ENCODE measurements at places on chromosomes 1 and 21. TPM values are rescaled to one million over a fixed set of nuclear protein-coding genes. Genes with fewer than 3 reads are reported as not detected.

DNA sequence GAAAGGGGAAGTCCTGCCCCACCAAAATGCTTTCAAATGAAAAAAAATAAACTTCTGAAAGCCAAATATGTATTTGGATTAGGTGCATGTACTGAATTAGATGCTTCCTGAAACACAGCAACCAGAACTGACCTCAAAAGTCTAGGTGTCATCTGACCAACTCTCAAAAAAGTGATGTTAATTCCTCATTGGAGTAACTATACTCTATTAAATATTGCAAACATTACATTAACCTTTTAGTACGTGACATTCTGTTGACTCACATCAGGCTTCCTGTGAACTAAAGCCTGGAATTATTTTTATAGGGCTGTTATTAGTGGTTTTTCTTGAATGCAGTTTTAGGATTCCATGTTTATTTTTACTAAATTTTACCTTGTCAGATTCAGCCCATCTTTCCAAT, 73.5 kb downstream of the ASTN1 start:
- DNase-seq = no peak

GRCh38 chr1:81310250-81310649, 490.5 kb upstream of the ADGRL2 start:
- DNase-seq = no peak

- no peak for DNase-seq
Observed at GRCh38 chr1:246278371-246278770, 228.7 kb downstream of the SMYD3 start.

Gene AADACL4
- not detected for total RNA-seq

GRCh38 chr1:51877434-51878307, 856 bp downstream of the NRDC start:
- peak; percentile 33 for DNase-seq

GRCh38 chr1:168410464-168410863, 129.8 kb downstream of the TBX19 start:
- no peak for DNase-seq

GRCh38 chr1:159941141-159941540, 4.3 kb downstream of the IGSF9 start:
- DNase-seq = no peak

DNA sequence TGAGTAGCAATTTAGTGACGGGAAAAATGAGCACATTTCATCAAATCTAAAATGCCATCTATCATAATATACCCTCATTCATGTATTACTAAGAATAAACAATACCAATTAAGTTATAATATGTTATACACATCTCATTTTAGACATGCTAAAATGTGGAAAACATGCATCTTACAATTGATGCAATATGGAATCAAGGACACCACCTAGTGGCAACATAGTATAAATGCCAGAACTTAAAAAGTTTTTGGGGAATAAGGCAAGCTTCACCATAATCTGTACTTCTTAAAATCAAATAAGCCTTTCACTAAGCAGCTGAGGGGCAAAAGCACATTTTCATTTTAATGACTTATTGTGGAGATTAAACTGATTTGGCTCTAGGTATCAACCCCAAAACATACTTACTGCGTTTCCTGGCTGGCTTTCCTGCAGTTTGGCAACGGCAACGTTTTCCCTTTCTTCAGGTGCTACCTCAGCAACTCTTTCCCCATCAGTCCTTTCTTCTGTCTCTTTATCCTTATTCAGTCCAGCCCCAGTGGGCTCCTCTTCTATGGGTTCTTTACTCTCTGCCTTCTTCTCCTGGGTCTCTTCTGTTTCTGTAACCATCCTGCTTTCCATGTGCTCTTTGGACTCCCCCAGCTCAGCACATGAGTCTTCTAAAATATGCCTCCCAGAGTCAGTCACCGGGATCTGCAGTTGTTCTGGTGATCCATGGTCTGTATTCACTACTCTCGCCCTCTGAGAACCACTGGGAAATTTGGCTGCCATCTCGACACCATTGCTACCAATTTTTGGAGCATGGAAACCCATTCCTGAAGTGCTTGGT, 11.4 kb downstream of the SDE2 start:
- no peak for DNase-seq

DNA sequence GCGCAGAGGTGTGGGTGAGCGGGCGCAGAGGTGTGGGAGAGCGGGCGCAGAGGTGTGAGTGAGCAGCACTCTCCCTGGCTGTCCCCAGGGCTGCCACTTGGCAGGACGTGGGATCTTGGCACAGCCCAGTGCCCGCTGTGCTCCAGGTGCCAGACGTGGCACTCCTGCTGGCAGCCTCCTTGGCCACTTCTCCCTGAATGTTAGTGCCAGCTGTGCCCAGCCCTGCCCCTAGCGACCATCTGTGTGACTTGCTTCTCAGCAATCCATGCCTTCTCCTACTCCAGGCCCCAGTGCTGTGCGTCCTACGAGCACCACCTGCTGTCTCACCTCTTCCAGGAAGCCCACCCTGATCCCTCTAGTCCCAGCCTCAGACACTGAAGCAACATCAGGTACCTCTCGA, 30.5 kb downstream of the KRTAP10-1 start:
- DNase-seq = peak; percentile 83

- no peak for DNase-seq
Observed at GRCh38 chr1:33429332-33429731, 1.6 kb downstream of the PHC2 start.

DNA sequence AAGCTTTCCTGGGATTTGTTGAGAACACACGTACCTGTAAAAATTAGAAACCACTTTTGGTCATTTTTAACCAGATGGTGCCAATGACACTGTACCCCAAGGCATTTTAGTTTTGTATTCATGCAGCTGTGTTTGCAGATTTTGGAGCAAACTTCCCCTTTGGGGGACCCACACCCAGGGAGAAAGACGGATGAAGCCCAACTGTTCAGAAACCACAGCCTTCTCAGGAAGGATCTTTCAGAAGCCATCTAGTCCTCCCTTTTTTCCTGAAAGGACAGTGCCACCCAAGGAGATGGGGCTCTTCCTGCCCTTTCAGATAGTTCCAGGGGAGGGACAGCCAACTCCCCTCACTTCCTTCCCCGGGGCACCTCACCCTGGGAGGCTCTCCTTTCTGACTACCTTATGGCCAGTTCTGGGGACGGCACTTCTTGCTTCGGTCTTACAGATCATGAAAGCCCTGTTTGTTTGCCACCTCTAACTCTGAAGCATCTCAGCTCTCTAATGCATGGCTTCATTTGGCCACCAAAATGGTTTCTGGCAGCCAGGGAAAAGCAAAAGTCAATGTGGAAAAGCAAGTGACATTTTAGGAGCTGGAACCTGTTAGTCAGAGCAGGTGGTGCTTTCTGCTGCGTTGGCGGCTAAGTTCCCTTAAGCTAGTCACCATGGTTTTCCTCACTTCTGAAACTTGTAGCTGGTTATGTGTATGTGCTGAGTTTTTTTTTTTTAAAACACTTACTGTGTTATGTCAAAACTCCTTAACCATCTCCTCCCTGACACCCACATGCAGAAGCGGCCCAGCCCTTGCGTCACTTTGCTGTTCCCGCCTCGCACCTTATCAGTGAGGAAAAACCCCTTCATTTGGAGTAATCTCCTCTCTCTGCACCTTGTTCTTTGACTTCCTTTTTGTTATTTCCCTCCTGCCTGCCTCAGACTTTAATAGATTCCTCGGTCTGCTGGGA, 10.1 kb downstream of the TMCC2 start:
- DNase-seq = no peak

Gene KIF17
- 9.5 TPM for total RNA-seq

Gene JAM2
- 7.8 TPM for total RNA-seq

- DNase-seq = peak; percentile 30
Observed at GRCh38 chr1:221440658-221441057, 301.2 kb downstream of the DUSP10 start.

Gene RGL1
- total RNA-seq = 26.6 TPM

DNA sequence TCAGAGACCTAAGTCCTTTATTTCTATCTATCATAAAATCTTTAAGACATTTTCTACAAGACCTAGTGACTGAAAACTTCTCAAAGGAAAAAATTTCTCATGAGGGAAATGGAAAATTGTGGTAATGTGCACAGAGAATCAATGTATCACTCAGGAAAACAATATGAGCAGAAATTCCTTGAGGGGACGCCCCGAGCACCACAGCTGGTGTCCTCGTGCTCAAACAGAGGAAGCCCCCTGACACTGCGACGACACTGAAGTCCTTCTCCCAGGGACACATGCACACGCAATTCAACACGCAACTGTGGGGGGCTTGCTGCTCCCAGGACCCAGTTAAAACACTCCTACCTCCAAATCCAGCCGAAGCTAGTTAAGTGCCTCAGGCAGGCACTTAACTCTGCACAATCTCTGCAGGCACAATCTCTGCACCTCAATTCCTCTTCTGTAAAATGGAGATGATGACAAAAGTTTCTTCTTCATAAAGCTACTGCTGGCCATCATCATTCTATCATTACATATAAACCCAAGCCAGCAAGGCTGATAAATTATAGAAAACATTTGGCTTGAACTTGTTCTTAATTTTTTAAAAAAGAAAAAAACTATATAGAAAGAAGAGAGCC, 16.0 kb downstream of the ZBTB17 start:
- DNase-seq = no peak

GRCh38 chr1:220732137-220732536, 16.0 kb upstream of the MTARC2 start:
- no peak for DNase-seq

DNA sequence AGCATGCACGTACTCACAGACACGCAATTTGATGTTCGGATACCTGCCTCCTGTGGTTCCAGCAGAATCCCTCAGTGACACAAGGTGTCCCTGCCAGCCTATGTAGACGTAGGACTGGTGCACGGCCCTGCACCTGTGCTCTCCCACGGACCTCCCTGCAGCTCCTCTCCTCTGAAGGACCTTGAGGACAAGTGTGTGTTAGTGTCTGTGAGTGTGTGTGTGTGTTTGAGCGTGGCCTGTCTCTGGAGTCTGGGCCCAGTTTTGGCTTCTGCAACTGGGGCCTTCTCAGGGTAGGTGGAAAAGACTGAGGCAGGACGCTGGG, 22.5 kb upstream of the DMBX1 start:
- no peak for DNase-seq

DNA sequence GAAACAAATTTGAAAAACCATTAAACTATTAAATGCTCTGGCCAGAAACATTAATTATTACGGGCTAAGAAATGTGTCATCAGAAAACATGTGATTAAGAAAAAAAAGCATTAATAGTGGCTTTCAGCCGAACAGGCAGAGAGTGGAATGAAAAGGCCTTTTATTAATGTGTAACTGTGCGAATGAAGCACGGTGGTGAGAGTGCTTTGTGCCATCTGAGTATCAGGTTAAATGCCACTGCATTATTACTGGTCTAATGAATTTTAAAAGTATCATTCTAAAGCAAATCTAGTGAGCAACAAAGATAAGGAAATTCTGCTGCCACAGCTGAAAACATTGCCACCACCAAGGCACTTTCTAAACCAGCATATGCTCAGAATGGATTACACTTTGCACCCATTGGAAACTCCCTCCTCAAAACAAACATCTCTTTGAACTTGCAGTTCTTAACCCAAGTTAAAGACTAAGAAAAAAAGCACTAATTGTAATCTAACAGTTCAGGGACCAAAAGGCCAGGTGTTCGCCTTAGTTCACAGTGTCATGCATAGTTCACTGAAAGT, 30.0 kb upstream of the SSX2IP start:
- no peak for DNase-seq

Gene FCGR1A
- 25.8 TPM for total RNA-seq

DNA sequence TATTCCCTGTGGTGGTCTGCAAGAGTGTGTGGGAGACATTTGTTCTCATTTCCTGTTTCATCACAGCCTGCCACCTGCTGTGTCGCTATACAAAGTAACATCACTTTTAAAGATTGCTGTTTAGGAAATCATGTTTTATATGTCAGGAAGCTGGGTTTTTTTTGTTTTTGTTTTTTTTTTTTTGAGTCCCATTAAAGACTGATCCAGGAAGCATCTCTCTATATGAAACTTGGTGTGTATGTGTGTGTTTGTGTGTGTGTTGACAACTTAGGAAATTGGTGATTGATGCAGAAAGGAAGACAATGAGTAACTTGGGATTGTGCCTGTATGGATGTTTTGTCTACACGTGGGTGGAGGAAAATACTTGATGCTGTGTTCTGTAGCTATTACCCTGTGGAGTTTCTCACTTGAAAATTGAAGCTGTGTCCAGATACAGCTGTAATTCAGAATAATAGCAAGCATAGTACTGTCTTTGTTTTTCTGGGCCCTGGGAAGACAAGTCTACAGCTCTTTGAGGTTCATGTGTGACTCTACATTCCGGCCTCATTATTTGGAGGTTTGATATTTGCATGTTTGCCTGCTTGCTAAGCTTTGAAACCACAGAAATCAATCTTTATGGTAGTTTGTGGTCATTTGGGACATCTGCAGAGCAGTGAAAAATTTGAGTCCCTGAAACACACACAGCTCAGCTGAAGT, 47.9 kb downstream of the LAMC1 start:
- DNase-seq = no peak

DNA sequence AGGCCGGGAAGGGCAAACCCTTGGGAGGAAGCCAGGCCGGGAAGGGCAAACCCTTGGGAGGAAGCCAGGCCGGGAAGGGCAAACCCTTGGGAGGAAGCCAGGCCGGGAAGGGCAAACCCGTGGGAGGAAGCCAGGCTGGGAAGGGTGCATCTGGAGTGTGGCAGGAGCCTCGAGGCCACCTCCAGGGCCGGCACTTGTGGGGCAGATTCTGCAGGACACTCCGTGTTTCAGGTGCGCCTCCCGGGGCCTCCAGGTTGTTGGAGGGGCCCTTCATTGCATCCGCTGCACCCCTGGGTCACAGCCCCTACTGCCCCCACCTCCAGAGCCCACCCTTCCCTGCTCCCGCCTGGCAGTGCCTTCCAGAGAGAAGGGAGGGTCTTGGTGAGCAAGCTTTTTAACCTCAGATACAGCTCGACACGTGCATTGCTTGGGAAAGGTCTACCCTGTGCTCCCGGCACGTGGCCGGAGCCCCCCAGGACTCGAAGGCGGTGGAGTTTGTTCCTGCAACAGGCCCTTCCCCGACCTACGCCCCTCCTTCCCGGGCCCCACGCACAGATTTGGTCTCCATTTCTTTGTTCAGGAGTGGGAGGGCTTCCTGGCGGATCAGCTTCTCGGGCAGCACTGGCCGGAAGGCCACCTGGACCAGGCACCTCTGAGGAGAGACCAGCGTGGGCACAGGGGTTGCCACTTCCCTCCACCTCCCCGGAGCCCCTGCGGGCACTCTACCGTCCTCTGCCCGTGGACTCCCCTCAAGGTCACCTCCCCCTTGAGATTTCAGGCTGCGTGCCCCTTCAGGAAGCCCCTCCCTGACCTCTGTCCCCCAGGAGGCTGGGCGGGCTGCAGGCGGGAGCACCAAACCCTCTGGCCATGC, 9.4 kb upstream of the TMEM52 start:
- DNase-seq = no peak
